ENCODE measurements at places on chromosomes 2 and 18.
A peak's percentile ranks its signal among the peaks of the same experiment; 100 is the strongest.

DNA sequence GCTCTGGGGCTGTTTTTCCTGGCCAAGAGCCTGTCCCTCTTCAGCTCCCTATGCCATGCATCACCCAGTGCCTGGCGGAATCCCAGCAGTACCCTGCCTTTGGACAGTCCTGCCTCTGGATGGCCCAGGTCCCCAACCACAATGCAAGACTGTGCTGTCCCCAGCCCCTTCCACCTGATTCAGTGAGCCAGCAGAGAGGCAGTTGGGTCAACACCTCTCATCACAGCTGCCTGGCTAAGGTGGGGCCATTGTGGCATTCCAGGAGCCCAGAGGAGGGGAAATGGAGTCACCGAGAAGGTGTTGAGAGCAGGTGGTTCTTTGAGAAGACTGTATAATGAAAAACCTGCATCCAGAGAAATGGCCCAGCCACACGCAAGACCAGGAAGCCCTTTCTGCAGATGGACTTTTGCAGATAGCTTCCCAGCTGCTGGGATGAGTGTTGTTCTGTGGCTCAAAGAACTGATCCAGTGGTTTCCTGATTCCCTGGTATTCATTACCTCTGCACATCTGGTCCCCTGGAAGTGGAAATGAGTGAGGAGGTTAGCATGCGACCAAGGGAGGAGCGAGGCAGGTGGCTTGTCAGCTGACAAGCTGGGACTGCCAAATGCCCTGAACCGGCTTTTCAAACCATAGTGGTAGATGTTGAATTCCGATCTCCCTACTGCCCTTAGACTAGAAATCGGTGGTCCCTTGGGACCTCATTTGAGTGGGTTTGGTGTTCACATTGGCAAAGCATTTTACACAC is 1.7 kb upstream of the ASPRV1 start:
- DNase-seq: no peak

- DNase-seq: peak; percentile 86
These were observed 27.3 kb downstream of the SPTBN1 start for GRCh38 chr2:54483426-54483825.

- no peak for DNase-seq
These were observed 2.4 kb downstream of the ALK start for GRCh38 chr2:29918941-29919340.

- peak; percentile 71 for DNase-seq
These were observed 42.8 kb upstream of the MAL start for GRCh38 chr2:94982675-94983074.

DNA sequence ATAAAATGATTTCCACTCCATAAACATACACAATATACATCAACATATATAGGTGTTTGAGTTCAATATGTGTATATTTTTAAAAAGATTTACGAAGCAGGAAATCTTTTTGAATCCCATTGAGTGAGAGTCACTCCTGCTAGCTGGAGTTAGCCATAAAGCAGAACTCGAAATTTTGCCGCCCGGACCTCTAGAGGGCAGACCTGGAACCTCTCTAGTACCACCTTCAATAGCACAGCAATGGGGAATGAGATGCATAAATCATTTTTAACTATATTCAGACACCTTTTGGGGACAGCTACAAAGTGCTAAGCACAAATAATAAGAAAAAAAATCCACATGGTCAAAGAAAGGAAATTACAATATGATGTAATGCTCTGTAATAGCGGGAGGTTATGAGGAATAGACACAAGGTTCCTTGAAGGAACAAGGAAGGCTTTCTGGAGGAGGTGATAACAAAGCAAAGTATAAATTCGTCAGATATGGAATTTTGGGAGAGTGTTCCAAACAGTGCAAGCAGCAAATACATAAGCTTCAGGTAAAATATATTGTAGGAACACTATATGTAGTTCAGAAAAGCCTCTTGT is 533.4 kb downstream of the ERBB4 start:
- DNase-seq: peak; percentile 36

DNA sequence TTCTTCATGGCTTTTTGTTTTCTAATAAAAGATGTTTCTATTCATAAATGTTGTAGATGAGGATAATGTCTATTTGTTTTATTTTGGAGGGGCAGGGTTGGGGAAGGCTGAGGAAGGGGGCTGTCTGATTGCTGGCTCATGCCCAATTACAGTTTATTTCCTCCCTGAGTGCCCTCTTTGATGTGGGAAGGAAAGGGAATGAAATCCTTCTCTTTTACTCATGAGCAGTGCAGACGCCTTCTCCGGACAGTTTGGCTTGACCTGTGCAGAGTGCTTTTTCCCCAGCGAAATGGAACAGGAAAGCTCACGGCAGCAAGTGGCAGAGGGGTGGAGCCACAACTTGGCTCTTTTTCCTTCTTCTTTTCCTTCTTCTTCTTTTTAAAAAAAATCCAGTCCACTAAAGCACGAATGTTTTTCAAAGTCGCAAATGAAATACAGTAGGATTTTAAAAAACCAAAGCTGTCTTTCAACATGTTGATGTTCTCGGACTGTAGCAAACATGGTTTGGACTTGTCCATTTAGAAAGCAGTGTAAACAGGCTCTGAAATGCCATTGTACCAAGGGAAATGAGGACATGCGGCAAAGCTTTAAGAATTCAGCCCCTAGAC is 34.5 kb downstream of the RAB31 start:
- peak; percentile 31 for DNase-seq

DNA sequence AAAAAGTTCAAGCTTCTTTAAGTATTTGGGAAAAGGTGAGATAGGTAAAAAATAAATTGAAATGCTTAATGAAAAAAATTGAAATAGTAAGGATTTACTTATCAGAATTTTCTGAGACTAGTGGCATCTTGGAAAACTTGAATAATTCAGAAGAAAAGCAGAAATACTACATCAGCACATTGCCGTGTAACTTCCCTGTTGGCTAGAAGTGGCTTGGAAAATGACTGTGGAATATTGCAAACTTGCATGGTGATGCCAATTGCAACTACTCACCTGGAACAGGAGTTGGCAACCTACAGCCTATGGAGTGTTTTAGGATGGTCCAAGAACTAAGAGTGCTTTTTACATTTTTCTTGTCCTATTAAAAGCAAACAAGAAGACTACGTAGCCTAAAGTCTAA is 603.5 kb upstream of the VRK2 start:
- DNase-seq: no peak

DNA sequence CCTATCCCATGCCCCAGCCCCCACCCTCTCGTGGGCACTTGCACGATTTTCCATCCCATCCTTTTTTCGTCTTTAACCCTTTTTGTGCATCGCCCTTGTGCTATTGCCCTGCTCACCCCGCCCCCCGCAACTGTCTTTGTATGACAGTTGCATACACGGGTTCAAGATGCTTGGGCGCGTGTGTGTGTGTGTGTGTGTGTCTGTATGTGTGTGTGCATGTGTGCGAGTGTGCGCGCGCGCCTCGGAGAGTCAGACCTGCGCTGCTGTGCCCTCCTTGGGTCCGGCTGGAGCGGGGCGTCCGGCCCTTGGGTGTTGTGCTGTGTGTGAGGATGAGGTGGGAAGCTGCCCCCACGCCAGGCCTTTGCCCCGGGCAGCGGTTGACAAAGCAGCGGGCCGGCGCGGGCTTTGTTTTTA is 230.7 kb downstream of the HAUS1 start:
- DNase-seq: no peak

DNA sequence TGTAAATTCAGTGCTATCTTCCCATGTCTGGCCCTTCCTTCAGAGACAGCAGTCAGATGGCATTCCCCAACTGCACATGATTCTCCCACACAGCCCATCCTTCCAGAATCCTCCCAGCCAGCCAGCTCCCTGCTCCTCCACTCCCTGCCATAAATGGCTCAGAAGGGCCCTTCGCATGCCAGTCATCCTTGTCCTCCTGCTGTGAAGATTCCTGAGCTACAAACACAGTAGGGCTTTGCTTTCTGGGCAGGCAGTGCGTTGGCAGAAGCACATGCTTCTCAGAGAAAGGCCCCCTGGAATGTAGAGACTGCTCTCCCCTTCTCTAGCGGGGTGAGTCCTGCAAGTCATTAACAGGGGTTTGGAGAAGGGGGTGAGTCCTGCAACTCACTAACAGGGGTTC is 71.9 kb downstream of the TEX51 start:
- no peak for DNase-seq

DNA sequence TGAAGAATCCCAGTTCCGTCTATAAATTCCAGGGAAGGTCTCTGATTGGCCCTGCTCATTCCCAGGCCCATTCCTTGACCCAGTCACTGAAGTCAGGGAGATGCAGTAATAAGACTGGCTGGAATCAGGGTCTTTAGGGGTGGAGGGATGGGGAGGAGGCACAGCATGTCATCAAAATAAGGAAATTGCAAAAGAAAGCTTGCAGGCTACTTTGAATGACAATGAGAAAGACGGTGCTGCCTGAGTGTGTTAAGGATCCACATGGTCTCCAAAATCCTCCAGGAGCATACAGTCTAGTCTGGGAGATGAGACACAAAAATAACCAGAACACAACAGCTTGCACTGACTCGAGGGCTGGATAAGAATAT is 2.0 kb upstream of the DES start:
- DNase-seq: no peak

GRCh38 chr2:871926-872680 is 78.5 kb upstream of the SNTG2 start:
- no peak for DNase-seq

DNA sequence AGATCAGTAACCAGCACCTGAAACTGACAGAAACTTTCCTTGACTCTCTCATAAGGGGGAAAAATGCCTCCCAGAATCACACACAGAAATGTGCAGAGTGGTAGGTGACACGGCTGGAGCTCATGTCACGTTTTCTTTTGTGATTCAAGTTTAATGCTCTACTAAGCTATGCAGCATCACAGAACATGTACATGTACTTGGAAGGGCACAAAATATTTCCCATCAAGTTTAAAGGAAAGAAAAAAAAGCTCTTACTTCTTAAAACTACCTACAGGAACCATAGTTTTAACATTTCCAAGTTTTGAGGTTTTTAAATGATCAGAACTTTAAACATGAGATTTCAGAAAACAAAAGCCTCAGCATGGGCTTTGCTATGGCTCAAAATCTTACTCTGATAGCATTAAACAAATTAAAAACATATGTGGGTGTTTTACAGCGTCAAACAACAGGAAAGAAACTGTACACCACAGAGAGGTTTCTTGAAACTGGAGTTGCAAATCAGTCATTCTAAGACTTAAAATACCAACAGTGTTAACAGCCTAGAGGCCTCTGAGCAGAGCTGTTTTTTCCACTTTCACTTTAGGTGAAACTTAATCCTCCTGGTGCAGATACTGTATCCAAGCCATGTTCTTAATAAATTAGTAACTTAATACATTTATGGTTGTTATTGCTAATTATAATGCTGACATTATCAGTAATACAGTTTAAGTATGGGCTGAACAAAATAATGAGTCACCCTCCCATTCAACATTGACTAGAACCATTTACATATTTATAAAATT is 30.1 kb downstream of the MBP start:
- DNase-seq: peak; percentile 79
